ENCODE measurements at places on chromosomes 6 and 20. TPM values are rescaled to one million over a fixed set of nuclear protein-coding genes. Genes with fewer than 3 reads are reported as not detected.

GRCh38 chr20:42587427-42587826, 602.3 kb downstream of the PTPRT start:
- no peak for DNase-seq

- DNase-seq, result no peak
Measured at GRCh38 chr20:51385646-51386530, 156.6 kb downstream of the NFATC2 start.

DNA sequence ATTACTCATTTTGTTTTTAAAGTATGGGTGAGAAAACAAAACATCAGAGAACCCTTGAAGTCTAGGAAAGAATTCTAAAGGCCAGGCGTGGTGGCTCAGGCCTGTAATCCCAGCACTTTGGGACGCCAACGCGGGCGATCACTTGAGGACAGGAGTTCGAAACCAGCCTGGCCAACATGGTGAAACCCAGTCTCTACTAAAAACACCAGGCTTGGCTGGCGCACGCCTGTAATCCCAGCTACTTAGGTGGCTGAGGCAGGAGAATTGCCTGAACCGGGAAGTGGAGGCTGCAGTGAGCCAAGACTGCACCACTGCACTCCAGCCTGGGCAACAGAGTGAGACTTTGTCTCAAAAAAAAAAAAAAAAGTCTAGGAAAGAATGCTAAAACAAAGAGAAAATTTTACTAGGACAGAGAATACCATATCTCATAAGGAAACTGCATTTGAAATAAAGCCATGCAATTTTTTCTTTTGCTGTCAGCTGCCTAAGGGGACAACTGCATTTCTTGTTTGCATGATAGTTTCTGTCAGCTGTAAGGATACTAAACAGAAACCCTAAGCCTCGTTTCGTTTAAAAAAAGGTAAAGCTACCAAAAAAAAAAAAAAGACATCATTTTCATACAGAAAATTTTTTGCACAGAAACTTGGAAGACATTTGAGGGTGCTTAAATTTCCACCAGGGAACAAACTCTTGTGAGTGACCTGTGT, 32.1 kb downstream of the SMLR1 start:
- no peak for DNase-seq

- DNase-seq, result no peak
Measured at GRCh38 chr20:38250609-38251008, 9.9 kb downstream of the KIAA1755 start.

- no peak for DNase-seq
Measured at GRCh38 chr20:3788685-3789155, 2.2 kb upstream of the CENPB start.

DNA sequence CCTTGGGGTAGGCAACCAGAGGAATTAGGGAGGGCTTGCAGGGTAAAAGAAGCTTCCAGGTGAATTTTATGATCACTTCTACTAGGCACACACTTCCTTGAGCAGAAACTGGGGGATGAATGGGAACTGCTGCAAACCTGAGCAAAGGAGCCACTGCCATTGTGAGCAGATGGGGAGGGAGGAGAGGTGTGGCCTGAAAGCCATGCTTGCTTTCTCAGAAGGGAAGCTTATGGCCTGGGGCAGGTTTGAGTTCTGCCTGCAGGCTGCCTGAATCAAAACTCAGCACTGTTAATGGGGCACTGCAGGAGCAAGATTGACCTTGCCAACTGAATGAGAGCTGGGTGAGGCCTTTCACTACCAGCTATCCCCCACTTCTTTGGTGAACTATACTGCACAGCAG, 328.1 kb downstream of the NKAIN2 start:
- DNase-seq, result no peak

DNA sequence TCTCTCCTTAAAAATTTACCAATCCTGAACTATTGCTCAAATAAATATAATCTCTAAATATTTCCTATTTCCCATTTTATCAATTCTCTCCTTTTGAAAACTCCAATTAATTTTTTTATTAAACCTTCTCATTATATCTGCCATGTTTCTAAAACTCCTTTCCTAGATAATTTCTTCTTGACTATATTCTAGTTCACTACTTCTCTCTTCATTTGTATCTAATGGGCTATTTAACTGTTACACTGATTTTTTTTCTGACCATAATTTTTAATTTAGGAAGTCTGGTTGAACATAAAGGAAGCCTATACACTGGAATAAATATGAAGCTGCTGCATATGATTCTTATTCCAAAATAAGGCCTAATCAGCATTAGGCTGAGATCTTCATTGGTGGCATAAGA, 96.3 kb upstream of the PLN start:
- no peak for DNase-seq

DNA sequence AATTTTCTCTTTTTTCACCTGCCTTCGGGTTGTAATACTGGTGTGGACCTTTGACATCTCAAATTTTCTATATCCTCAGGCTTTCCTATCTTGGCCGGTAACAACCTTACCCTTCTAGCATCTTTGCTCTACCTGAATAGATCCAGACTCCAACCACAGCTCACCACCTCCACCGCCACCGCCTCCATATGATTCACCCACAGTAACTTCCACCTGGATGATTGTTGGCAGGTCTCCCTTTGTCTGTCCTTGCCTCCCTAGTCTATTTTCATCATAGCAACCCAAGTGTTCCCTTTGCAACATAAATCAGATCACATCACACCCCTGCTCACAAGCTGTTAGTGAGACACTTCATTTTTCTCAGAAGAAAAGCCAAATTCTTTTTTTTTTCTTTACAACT, 525.8 kb upstream of the POU3F2 start:
- DNase-seq, result no peak

DNA sequence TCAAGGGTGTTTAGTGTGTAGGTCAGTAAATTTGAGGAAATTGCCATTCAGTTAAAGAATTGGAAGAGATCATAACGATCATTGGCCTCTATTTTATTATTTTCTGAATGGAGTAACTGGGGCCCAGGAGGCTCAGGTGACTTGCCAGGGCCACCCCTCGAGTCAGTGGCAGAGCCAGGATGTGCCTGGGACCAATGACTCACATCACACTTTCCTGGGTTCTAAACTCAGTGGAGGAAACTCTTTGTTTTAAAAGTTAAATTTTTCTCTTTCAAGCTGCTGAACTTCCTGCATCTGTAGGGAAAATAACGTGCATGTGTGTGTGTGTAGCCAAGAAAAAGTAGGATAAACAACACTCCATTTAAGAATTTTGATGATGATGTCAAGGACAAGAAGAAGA, 135.5 kb downstream of the MYLK4 start:
- no peak for DNase-seq

DNA sequence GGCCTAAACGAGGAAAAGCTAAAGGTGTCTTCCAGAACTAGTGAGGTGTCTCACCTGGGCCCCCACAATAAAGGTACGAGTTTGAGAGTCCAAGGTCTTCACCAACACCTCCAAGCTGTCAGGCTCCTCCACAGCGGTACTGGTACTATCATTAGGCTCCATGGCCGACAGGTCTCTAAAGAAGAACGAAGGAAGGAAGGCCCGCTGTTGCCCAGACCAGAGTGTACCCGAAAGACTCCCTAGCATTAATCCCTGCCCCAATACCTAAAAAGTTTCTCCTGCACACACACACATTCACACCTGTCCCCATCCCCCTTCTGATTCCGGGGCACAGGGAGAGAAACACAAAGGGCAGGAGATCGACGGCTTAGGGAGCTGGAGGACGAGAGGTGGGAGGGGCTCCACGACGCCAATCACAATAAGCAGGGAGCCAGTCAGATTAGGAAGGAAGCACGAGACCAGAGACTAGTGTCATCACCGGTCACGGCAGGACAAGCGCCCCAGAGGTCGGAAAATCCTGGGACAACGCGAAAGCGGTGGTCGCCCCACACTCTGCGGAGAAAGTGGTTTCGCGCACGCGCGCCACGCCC, 764 bp downstream of the BAG6 start:
- no peak for DNase-seq

GRCh38 chr20:51628533-51629398, 86.2 kb upstream of the NFATC2 start:
- no peak for DNase-seq

DNA sequence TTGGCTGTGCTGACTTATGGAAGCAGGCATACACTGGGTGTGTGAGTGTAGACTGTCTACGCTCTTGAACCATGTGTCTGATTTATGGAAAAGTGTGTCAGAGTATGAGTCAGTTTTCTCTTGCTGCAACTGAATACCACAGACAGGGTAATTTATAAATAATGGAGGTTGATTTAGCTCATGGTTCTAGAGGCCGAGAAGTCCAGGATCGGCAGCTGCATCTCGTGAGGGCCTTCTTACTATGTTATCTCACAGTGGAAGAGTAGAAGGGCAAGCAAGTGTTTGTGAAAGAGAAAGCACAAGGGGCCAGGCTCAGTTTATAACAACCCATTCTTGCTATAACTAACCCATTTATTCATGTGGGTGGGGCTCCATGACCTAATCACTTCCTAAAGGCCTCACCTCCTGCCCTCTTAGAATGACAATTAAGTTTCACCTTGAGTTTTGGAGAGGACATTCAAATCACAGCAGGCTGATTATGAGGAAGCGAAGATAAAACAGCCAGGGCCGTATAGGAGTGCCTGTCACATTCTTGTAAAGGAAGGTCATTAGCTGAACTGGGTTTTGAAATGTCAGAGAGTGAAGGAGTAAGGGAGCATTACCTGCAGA, 6.7 kb downstream of the GPR31 start:
- DNase-seq, result no peak

The GATA5 gene
- total RNA-seq, result 0.59 TPM

The TAGAP gene
- total RNA-seq, result 6.5 TPM

The DEFB129 gene
- total RNA-seq, result not detected

The OPN5 gene
- total RNA-seq, result 0.67 TPM

The SLC16A10 gene
- total RNA-seq, result 8.0 TPM

The RAD21L1 gene
- not detected for total RNA-seq

All from heart right ventricle (tissue), 16 donors.